Smooth muscle cell of the pulmonary artery (primary cell): ENCODE measurements at places on chromosomes 11 and 22. TPM values are rescaled to one million over a fixed set of nuclear protein-coding genes. Genes with fewer than 3 reads are reported as not detected.

Gene SHANK2
- 1.8 and 6.5 TPM in 2 replicates for total RNA-seq

Gene SCARF2
- total RNA-seq, result 41.4 and 64.6 TPM in 2 replicates

Gene TMEM86A
- 0.30 and 0.33 TPM in 2 replicates for total RNA-seq

Gene OR5A1
- not detected in 2 replicates for total RNA-seq

Gene ELMOD1
- total RNA-seq, result 0.43 and 1.1 TPM in 2 replicates

Gene SEPTIN3
- 0.07 and 0.30 TPM in 2 replicates for total RNA-seq

Gene PLEKHB1
- 2.1 and 2.5 TPM in 2 replicates for total RNA-seq

Gene DNAJB7
- not detected in 2 replicates for total RNA-seq

Gene CDKN1C
- 1.2 and 1.3 TPM in 2 replicates for total RNA-seq

Gene TMEM151A
- 0.72 and 2.2 TPM in 2 replicates for total RNA-seq

Gene TMEM45B
- total RNA-seq, result not detected in 2 replicates

Gene SLC22A6
- not detected in 2 replicates for total RNA-seq

Gene ANO5
- total RNA-seq, result 1.6 and 2.1 TPM in 2 replicates

Gene KDM4D
- total RNA-seq, result 0.36 and 0.52 TPM in 2 replicates

Gene SYT8
- total RNA-seq, result 0.07 TPM in 2 replicates

Gene SAC3D1
- 5.6 and 10.9 TPM in 2 replicates for total RNA-seq

Gene TSSK2
- total RNA-seq, result not detected in 2 replicates

Gene SPON1
- 2.0 and 30.5 TPM in 2 replicates for total RNA-seq

Gene XNDC1N
- total RNA-seq, result 6.5 and 7.2 TPM in 2 replicates

Gene CLDN25
- total RNA-seq, result not detected in 2 replicates

Gene MS4A7
- total RNA-seq, result not detected in 2 replicates

Gene LRRC32
- 45.1 and 144 TPM in 2 replicates for total RNA-seq

Gene LYVE1
- 0.23 and 4.6 TPM in 2 replicates for total RNA-seq

Gene OLFML1
- total RNA-seq, result 3.4 and 51.0 TPM in 2 replicates

Gene VSIG10L2
- total RNA-seq, result not detected in 2 replicates

Gene CD81
- 624 and 818 TPM in 2 replicates for total RNA-seq

Gene ZDHHC8
- 17.7 and 46.3 TPM in 2 replicates for total RNA-seq

Gene CCDC188
- 1.2 and 2.7 TPM in 2 replicates for total RNA-seq

Gene DAGLA
- 3.8 and 4.4 TPM in 2 replicates for total RNA-seq

Gene FGF4
- not detected in 2 replicates for total RNA-seq

Gene C11orf87
- 0.20 and 1.9 TPM in 2 replicates for total RNA-seq

Gene MCM5
- total RNA-seq, result 27.6 and 30.2 TPM in 2 replicates

Gene ACTN3
- total RNA-seq, result 0.07 TPM in 1 of 2 replicates, not detected in the other

Gene NUP98
- total RNA-seq, result 104 and 110 TPM in 2 replicates

Gene MS4A15
- not detected in 2 replicates for total RNA-seq

Gene NAALAD2
- total RNA-seq, result 0.30 and 0.46 TPM in 2 replicates

Gene OR52E8
- 0.13 TPM in 1 of 2 replicates, not detected in the other for total RNA-seq

Gene RPS6KB2
- 33.7 and 36.5 TPM in 2 replicates for total RNA-seq

Gene CYB561A3
- total RNA-seq, result 51.8 and 71.0 TPM in 2 replicates

Gene OR51E2
- total RNA-seq, result 0.33 TPM in 1 of 2 replicates, not detected in the other

Gene OR52N1
- not detected in 2 replicates for total RNA-seq

Gene KRTAP5-8
- not detected in 2 replicates for total RNA-seq

Gene YPEL1
- 1.2 and 1.6 TPM in 2 replicates for total RNA-seq
